Metanephros (tissue), 2 donors: ENCODE measurements at places on chromosomes 3 and 15. TPM values are rescaled to one million over a fixed set of nuclear protein-coding genes. Genes with fewer than 3 reads are reported as not detected.

Gene P2RY13
- total RNA-seq, result 1.2 TPM

Gene PATL2
- 1.2 TPM for total RNA-seq

Gene BNC1
- 0.12 TPM for total RNA-seq

Gene SLC22A14
- 1.7 TPM for total RNA-seq

Gene ALS2CL
- 12.2 TPM for total RNA-seq

Gene SCAANT1
- not detected for total RNA-seq

Gene PLA2G4E
- 0.29 TPM for total RNA-seq

Gene ALG1L2
- 1.8 TPM for total RNA-seq

Gene IDH3A
- 32.4 TPM for total RNA-seq

Gene PSTPIP1
- 14.6 TPM for total RNA-seq

Gene C3orf85
- 3.6 TPM for total RNA-seq

Gene GHSR
- total RNA-seq, result not detected

Gene STXBP5L
- total RNA-seq, result 0.12 TPM
